Ureter (tissue), 1 donor: ENCODE measurements at places on chromosomes 1 and 21. TPM values are rescaled to one million over a fixed set of nuclear protein-coding genes. Genes with fewer than 3 reads are reported as not detected.

Gene VSIG8
- total RNA-seq, result not detected

DNA sequence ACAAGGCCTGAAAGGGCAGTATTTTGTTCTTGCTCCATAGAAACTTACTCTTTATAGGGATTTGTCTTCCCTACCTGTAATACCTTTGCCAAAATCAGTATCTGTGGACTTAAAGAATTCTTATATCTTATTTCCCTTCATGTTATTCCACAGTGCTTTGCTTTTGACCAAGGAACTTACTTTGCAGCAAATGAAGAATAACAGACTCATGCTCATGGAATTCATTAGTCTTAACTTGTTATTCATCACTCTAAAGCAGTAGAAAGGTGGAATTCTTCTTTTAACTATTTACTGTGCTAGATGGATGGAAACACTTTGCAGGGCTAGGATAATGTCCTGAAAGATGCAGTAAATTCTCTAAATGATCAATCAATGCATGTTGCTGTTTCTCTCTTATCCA is 45.9 kb downstream of the DUSP10 start:
- no peak for DNase-seq

DNA sequence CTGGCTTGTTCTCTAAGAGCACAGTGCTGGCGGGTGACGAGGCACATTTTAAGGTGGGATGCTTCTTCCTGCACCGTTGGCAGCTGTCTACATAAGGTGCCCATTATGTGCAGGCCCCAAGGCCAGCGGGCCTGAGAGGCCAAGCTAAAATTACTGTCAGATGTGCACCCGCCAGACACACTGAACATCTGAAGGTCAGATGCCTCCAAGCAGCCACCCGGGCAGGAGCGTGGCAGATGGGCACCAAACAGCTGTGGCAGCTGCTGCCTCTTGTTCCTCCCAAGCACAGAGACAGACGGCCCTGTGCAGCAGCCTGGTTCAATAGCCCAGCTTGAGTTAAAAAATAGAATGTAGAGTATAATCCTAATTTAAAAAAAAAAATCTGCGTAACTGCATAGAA is 211.9 kb upstream of the EDN2 start:
- no peak for DNase-seq

Gene SEC16B
- total RNA-seq, result 2.6 TPM

- no peak for DNase-seq
Observed at GRCh38 chr1:56330391-56331026, 248.9 kb downstream of the PLPP3 start.

- DNase-seq, result peak; percentile 71
Observed at GRCh38 chr1:8211883-8212579, 105.9 kb upstream of the SLC45A1 start.

DNA sequence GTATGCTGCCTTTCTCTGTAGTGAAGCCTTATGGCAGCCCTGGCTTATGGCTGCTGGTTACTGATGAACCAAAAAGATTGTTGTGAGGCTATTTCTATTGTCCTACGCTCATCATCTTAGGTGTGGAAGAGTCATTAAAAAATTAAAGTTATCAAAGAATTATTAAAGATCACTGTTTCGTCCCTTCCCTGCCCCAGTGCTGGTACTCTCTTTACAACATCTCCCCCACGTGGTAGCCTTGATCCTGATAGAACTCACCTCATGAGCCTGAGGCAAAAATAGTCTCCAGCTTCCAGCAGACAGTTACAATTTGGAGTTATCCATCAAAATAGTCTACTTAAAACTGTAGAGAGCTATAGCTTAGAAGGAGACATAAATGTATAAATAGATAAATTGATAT is 201.5 kb downstream of the S1PR1 start:
- no peak for DNase-seq

DNA sequence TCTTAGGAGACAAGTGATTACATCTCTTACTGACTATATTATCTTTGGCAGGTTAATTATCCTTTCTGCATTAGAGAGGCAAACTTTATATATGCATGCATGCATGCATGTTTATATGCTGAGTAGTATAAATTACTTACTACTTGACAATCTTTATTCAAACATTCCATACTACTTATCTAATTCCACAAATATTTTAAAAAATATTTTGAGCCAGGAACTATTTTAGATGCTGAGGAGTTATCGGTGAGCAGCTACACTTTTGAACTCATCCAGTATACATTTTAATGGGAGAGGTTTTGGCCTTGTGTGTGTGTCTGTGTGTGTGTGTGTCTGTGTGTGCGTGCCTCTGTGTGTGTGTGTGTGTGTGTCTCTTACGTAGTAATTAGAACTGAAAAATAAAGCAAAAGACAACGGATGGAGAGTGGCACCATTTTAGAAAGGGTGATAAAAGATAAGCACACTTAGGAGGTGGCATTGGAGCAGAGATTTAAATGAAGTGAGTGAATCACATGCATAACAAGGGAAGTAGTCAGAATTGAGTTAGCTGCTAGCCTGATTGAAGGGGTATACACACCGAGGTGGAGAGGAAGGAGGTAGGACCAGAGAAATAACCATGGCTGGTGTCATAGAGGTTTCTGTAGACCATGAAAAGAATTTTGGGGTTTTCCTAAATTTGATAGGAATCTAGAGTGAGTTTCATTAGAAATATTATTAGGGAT is 1488.4 kb downstream of the MRPL39 start:
- no peak for DNase-seq

Gene SMYD3
- total RNA-seq, result 29.3 TPM

DNA sequence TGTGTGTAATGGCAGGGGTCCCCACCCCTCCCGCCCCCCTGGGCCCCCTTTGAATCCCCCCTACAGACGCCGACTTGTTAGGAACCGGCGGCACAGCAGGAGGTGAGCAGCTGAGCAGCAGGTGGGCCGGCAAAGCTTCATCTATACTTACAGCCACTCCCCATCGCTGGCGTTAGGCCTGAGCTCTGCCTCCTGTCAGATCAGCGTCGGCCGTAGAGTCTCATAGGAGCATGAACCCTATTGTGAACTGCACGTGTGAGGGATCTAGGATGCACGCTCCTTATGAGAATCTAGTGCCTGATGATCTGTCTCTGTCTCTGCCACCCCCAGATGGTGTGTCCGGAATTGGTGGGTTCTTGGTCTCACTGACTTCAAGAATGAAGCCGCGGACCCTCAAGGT is 14.9 kb upstream of the VPS26C start:
- no peak for DNase-seq

- DNase-seq, result no peak
Observed at GRCh38 chr21:45374826-45375455, 30.0 kb upstream of the COL18A1 start.

Gene ARHGEF2
- 104 TPM for total RNA-seq

Gene IRF2BP2
- 118 TPM for total RNA-seq
